ENCODE measurements at places on chromosomes 1 and 21.

DNA sequence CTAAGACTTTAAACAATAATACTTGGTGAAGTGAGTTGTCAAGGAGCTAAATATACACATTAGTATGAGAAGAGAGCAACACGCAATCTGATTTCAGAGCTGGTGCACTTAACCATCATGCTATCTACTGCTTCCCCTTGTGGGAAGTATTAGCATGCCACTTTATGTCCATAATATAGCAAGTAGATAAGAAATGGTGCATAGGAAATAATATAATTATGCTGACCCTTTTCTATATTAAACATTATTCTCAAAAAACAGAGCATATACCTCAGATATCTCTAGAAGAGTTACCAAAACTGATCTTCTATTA is 63.4 kb downstream of the MAGI3 start:
- DNase-seq: no peak

GRCh38 chr1:182003953-182004586 is 57.4 kb downstream of the ZNF648 start:
- DNase-seq: no peak

- no peak for DNase-seq
Measured at GRCh38 chr1:90107990-90108389, 113.1 kb downstream of the ZNF326 start.

GRCh38 chr1:235019471-235019870 is 109.2 kb downstream of the TOMM20 start:
- no peak for DNase-seq

- no peak for DNase-seq
Measured at GRCh38 chr1:82515650-82516049, 714.9 kb downstream of the ADGRL2 start.

DNA sequence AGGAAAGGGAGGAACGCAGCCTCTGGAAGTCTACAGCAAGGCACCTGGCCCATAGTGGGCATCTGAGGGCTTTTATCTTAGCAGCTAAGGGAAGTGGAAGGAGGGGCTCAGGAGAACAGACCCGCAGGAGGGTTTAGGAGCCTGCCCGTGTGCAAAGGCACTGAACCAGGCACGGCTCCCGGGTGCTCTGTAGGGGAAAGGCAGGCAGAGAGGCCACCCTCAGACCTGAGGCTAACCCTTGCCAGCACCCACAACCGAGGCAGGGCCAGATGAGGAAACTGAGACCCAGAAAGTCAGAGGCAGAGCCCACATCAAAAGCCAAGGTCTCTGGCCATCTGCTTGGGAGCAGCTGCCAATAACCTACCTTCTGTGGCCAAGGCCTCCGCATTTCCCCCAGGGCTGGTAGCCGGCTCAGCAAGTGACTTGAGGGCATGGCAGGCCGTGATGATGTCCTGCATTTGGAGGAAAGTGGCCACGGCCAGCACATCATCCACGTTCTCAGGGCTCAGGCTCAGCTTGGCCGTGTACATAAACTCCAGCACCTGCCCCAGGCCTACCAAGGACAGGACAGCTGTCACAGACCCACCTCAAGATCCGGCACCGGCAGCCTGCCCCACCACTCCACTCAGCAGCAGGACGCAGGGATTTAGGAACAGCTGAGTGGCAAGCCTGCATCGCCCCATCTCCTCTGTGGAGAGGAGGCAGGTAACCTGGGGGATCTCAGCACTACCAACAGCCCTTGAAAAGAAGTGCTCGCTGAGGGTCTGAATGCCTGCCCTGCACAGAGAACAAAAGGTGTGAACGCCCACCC is 29.1 kb downstream of the ZBTB17 start:
- no peak for DNase-seq

- no peak for DNase-seq
Measured at GRCh38 chr1:103056423-103056822, 51.9 kb downstream of the COL11A1 start.

- DNase-seq: no peak
Measured at GRCh38 chr21:32940079-32941014, 85.4 kb upstream of the OLIG2 start.

- no peak for DNase-seq
Measured at GRCh38 chr1:96982118-96982517, 260.5 kb downstream of the PTBP2 start.

DNA sequence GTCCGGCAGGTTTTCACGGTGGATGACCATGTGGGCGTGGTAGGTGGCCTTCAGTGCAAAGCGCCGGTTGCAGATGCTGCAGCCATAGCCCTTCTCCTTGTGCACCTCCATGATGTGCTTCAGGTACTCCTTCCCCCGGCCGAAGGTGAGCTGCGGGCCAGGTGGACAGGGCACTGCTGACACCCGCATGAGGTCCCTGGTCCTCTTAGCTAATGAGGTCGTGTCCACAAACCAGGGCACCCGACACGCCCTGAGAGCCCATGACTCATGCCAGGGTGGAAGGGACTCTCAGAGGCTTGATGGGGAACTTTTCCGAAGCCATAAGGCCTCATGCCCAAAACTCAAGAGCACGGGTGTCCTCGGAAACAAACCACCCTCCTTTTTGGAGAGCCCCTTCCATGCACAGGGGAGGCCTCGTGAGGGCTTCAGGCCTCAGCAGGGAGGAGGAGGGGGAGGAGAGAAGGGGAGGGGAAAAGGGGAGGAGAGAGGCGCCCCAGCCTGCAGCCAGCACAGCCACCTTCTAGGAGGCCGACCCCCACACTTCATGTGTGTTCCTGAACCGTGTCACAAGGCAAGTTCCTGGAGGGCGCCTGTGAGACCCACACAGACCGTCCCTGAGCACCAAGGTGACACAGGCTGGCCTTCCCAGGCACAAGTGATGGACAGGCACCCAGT is 54.4 kb upstream of the RIPK4 start:
- no peak for DNase-seq

DNA sequence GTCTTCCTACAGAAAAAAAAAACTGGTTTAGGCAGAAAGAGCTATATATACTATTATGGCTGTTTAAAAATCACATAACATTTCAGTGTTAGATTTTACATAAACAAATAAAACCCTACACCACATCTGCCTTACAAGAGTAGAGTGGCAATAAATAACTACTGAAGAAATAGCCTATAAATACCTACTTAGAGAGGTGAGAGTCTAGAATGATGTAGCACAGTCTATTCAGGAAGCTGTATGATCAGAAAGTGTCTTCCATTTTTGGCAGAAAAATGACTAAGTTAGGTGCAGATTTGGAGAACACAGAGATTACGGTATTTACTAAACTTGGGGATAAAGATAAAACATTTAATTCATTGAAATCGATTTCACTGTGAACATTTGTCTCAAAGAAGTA is 75.5 kb downstream of the VAV3 start:
- no peak for DNase-seq

DNA sequence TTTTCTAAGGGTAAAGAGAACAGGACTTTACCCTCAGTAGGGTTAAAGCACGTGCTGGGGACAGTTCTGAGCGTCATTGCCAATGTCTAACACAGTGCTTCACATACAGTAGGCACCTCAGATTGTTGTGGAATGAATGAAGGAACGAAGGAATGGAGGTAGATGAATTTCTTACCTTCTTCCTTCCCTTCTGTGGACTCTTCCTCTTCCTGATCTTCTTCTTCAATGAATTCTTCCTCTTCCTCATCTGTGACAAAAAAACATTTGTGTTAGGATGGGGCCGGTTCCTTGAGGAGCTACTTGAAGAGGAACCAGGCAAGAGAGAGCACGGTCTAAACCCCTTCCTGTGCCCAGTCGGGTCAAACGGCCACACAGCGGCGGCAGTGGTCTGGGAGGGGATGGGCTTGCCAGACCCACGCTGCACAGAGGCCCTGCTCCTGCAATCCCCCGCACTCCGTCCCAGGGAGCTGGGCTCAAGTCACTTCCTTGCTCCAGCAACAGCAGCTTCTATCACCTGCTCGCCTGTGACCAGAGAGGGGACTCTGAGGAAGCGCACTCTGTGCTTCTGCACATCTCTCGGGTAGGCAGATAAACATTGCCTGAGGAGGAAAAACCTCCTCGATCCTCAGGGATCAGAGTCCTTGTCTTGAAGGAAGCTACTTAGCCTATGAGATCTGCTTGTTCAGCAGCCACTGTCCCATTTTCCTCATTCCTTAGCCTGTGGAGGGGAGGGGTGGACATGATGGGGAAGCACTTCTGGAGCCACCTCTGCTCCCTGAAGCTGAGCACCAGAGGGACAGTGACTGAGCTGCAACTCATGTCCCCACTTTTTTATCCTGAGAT is 8.0 kb upstream of the SLC30A2 start:
- no peak for DNase-seq

DNA sequence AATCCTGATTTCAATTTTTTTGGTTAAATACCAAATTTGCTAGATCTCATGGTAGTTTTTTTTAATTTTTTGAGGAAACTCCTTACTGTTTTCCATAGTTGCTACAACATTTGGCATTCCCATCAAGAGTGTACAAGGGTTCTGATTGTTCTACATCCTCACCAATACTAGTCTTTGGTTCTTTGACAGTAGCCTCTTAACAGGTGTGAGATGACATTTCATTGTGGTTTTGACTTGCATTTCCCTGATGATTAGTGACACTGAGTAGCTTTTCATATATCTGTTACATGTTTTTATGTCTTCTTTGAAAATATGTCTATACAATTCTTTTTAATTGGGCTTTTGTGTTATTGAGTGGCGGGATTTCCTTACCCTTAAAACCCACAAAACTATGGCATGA is 20.9 kb upstream of the RGS13 start:
- DNase-seq: no peak

DNA sequence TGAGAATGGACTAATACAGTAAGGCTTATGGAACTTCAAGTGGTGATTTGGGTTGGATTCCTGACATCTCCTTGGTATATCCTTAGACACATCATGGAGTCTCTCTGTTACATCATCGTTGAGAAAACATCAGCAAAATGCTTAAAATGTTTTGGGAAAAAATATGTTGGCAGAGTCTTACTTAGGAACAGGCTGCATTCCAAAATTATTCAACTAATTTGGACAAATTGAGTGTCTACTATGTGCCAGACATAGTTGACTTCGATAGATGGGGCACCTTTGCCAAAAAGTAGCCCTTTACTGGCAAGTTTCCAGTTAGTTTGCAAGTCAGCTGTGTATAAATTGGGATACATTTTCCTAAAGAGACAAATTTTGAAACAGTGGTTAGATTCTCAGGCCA is 253.4 kb upstream of the ST6GALNAC5 start:
- DNase-seq: no peak

- DNase-seq: no peak
Measured at GRCh38 chr1:209076688-209077087, 506.8 kb upstream of the CAMK1G start.

GRCh38 chr1:19758227-19758830 is 41.4 kb downstream of the TMCO4 start:
- no peak for DNase-seq

DNA sequence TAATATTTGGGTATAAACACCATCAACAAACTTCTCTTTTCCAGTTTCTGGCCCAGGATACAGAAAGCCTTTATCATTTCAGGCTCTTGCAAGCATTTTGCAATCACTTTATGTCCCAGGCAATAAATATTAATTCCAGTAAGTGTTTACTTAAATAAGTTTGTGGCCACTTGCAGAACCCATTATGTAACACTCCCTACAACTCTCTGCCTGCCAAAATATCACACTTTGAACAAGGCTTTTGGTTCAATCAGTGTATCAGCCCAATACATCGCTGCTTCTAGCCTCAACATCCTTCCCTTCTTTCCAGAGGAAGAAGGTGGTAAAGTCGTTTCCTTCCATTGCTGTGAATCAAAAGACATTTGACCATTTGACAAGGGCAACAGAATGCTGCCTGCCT is 203.0 kb upstream of the USP25 start:
- no peak for DNase-seq

DNA sequence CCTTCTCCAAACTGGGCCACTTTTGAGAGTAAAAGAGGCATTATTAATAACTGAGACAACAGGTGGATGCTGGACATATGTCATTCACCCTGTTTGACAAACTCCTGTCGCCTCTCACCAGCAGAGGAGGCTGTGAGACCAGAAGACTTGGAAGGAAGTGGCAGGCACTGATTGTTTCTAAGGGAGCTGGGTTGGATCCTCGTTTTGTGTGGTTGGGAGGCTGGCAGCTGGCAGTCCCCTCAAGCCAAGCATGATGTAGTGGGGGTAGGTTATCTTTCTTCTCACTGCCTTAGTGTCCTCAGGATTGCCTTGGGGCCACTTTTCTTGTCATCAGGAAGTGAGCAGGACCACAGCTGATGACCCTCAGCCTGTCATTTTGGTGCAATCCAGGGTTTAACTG is 86.5 kb upstream of the KCNJ15 start:
- no peak for DNase-seq

GRCh38 chr1:172997941-172998361 is 52.8 kb downstream of the TNFSF18 start:
- no peak for DNase-seq

- DNase-seq: no peak
Measured at GRCh38 chr1:83095570-83095969, 903.4 kb downstream of the TTLL7 start.

DNA sequence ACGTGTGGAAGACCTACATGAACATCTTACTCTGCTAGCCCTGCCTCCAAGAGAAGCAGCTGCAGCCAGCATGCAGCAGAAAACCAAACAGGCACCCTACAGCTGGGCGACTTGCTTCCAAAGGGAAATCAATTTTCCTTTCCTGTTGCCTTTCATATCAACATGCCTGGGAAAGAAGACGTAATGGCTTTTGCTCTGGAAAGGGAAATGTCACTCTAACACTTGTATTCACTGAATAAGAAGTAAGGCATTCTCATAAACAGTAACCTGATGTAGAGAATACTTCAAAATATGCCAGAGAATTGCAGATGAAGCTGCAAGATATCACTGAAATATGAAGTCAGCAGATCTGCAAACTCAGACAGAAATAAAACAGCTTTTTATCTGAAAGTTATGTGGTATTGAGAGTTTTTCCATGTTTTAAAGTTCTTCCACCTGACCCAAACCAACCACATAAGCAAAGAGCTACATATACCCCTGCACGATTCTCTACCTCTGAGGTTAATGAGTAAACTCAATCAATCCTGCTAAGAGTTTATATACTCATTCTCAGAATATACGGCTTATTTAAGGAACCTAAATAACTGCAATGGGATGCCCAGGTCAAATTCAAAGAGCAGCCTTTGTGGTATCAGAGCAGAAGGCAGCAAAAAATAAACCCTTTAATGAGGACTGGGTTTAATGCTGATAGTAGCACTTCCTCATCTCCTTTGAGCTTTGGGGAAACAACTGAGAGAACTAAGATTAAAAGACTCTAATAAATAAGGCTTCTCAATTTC is 150.9 kb downstream of the RERE start:
- DNase-seq: no peak

DNA sequence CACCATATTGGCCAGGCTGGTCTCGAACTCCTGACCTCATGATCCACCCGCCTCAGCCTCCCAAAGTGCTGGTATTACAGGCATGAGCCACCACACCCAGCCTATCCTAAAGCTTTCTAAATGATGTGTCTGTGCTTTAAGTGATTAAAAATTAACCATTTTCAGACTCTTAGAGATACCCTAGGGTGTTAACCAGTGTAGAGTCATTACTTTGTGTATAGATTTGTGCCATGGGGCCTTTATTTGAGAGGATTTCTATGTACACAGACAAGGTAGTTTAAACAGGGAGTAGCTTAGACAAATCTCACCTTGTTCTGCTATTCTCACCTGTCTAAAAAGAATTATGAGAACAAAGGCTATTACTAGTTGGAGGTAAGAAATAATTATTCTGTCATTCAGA is 12.7 kb upstream of the PLEKHM2 start:
- DNase-seq: no peak

GRCh38 chr1:2985067-2985561 is 36.2 kb upstream of the ACTRT2 start:
- DNase-seq: no peak

Data from stimulated activated CD8-positive, alpha-beta memory T cell treated with anti-CD3 and anti-CD28 coated beads, Interleukin-2, amount 100 ng/mL, for 1 hour (primary cell).